ENCODE measurements at places on chromosomes 5 and 9. TPM values are rescaled to one million over a fixed set of nuclear protein-coding genes. Genes with fewer than 3 reads are reported as not detected.

CNTNAP3B gene
- total RNA-seq, result not detected

- no peak for DNase-seq
- H3K27me3 ChIP-seq, result no peaks in the 10 kb centered on the region
- H3K36me3 ChIP-seq, result no peaks in the 10 kb centered on the region
- H3K27ac ChIP-seq, result no peak overlapping the region
These were observed 94.1 kb upstream of the ITGA2 start for GRCh38 chr5:52895075-52895474.

- H3K4me3 ChIP-seq, result no peak overlapping the region
- H3K27me3 ChIP-seq, result no peaks in the 10 kb centered on the region
- DNase-seq, result no peak
- peaks cover 22% of the 10 kb centered on the region for H3K36me3 ChIP-seq
These were observed 22.6 kb downstream of the RMI1 start for GRCh38 chr9:84003246-84003645.

- no peak overlapping the region for H3K27ac ChIP-seq
- DNase-seq, result no peak
- no peak overlapping the region for H3K4me3 ChIP-seq
These were observed 159.4 kb upstream of the S1PR3 start for GRCh38 chr9:88831713-88832407.

- H3K4me3 ChIP-seq, result no peak overlapping the region
- H3K4me1 ChIP-seq, result no peaks in the 10 kb centered on the region
- H3K27ac ChIP-seq, result no peak overlapping the region
- peaks cover 12% of the 10 kb centered on the region for H3K27me3 ChIP-seq
- H3K36me3 ChIP-seq, result no peaks in the 10 kb centered on the region
These were observed 160.9 kb downstream of the LPAR1 start for GRCh38 chr9:110877374-110877773.

GRCh38 chr5:1761453-1761755, 38.2 kb downstream of the MRPL36 start:
- H3K27me3 ChIP-seq, result peaks cover 7% of the 10 kb centered on the region
- H3K4me3 ChIP-seq, result no peak overlapping the region
- H3K27ac ChIP-seq, result no peak overlapping the region
- H3K36me3 ChIP-seq, result no peaks in the 10 kb centered on the region
- H3K4me1 ChIP-seq, result no peaks in the 10 kb centered on the region

DNA sequence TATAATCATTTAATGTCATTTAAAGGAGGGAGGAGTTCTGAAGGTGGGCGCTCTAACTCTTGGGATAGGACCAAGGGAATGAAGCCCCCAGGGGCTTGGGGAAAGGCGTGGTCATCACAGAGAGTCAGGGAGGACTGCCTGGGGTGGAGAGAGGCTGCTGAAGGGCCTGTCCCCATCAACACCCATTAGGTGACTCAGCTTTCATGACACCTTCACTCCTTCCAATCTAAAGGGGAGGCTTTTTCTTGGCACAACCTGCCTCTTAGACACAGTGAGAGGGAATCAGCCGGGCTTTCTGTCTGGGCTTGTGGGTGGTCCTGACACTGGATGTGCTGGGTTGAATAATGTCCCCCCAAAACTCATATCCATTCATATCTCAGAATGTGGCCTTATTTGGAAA, 31.4 kb upstream of the ANKRD33B start:
- no peak for DNase-seq
- no peak overlapping the region for H3K27ac ChIP-seq
- peaks cover 24% of the 10 kb centered on the region for H3K27me3 ChIP-seq
- H3K4me1 ChIP-seq, result peaks cover 12% of the 10 kb centered on the region
- no peaks in the 10 kb centered on the region for H3K36me3 ChIP-seq

DNA sequence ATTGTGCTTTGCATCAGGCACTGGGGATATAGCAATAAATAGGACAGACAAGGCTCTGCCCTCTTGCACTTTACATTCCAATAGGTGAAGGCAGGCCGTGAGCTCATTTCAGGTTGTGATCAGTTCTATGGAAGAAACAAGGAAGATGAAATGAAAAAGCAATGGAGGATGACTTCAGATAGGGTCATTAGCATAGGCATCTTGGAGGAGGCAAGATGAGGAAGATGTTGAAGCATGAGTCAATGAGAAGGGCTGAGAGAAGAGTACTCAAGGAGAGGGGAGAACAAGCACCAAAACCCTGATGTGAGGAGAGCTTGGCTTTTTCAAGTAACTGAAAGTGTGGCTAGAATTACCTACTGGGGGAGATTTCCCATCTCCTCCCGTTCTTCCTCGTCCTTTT, 5.0 kb upstream of the SPARC start:
- peaks cover 4% of the 10 kb centered on the region for H3K4me1 ChIP-seq
- H3K27me3 ChIP-seq, result peaks cover 15% of the 10 kb centered on the region
- DNase-seq, result no peak
- no peaks in the 10 kb centered on the region for H3K36me3 ChIP-seq
- no peak overlapping the region for H3K27ac ChIP-seq
- H3K4me3 ChIP-seq, result no peak overlapping the region

DNA sequence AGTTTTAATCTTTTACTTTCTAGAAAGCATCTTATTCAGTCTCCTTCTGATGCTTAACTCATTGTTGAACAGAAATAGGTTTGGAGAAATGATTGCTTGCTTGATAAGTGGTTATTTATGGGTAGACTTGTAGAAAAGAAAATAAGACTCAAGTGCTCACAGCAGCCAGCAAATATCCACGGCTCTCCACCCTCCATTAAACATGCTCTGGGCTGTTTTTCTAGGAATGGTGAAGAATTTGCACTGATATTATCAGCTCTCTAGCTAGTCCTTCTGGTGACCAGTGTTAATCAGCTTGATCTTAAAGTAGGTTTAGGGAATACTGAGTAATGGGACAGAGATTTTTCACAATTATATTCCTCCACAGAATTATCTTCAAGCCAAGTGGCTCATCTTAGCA, 60.6 kb downstream of the SLC1A3 start:
- H3K27me3 ChIP-seq, result peaks cover 3% of the 10 kb centered on the region
- DNase-seq, result no peak
- no peaks in the 10 kb centered on the region for H3K36me3 ChIP-seq
- no peaks in the 10 kb centered on the region for H3K4me1 ChIP-seq
- no peak overlapping the region for H3K27ac ChIP-seq
- no peak overlapping the region for H3K4me3 ChIP-seq

DNA sequence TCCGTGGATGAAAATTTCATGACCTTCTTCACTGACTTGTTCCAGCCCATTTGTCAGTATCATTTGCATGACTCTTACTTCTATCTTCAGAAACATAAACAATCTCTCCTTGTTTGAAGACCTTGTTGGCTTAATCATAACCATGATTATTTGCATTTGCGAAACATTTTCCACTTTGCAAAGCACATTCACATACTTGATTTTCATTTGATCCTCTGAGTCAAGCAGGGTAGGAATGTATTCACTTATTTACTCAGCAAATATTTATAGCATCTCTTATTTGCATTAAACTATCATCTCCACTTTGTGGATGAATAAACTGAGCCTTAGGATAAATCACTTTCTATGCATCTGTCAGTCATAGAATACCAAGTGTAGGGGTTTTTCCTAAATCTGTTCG, 343.0 kb upstream of the SGCD start:
- no peak for DNase-seq
- no peaks in the 10 kb centered on the region for H3K4me1 ChIP-seq
- no peak overlapping the region for H3K4me3 ChIP-seq
- peaks cover 6% of the 10 kb centered on the region for H3K27me3 ChIP-seq
- no peaks in the 10 kb centered on the region for H3K36me3 ChIP-seq
- H3K27ac ChIP-seq, result no peak overlapping the region

ACOT12 gene
- total RNA-seq, result not detected

DNA sequence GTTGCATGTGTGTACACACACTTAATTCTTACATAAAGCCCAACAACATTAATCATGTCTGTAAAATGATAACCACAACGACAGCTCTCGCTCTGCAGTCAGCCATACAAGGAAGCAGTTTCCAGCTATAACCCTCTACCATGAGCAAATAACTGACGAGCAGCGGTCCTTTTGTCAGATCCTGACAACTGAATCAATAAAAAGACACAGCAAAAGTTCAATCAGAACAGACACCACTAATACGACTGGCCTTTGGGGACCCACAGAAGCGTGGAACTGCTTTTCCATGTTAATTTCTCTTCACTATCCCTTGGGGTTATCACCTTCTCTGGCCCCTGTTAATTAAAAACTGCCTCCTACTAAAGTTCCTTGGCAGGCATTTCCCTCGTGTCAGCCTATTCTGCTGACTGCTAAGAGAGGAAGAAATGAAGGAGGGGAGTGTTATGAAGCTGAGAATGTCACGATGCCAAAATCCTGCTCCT, 722.8 kb upstream of the GRAMD2B start:
- no peak for DNase-seq
- H3K27me3 ChIP-seq, result no peaks in the 10 kb centered on the region
- H3K4me1 ChIP-seq, result no peaks in the 10 kb centered on the region

- no peaks in the 10 kb centered on the region for H3K36me3 ChIP-seq
- no peak overlapping the region for H3K4me3 ChIP-seq
- no peak overlapping the region for H3K27ac ChIP-seq
- no peaks in the 10 kb centered on the region for H3K27me3 ChIP-seq
- DNase-seq, result no peak
These were observed 162.6 kb downstream of the GLIS3 start for GRCh38 chr9:4137234-4137633.

DNA sequence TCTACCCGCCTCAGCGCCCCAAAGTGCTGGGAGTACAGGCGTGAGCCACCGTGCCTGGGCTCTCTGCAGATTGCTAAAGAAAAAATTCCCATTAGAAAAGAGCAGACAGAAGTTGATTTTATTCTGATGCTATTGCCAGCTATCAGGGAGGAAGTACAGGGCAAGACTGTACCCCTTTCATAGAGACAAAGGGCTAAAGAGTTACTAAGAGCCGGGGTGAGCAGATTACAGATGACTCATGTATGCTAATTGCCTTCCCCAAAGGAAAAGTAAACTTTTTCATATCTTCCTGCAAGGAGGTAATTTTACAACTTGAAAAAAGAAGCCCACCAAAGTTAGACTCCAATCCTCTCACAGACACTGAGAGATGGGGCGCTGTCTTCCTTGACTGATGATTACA, 42.3 kb upstream of the MCTP1 start:
- DNase-seq, result no peak
- peaks cover 3% of the 10 kb centered on the region for H3K27me3 ChIP-seq

GRCh38 chr9:79061752-79062616, 509.8 kb upstream of the TLE4 start:
- no peaks in the 10 kb centered on the region for H3K4me1 ChIP-seq
- H3K36me3 ChIP-seq, result no peaks in the 10 kb centered on the region
- H3K27me3 ChIP-seq, result no peaks in the 10 kb centered on the region

GRCh38 chr9:98314381-98315066, 59.1 kb upstream of the TBC1D2 start:
- H3K36me3 ChIP-seq, result no peaks in the 10 kb centered on the region
- H3K4me1 ChIP-seq, result no peaks in the 10 kb centered on the region
- H3K27me3 ChIP-seq, result no peaks in the 10 kb centered on the region
- no peak overlapping the region for H3K27ac ChIP-seq

DNA sequence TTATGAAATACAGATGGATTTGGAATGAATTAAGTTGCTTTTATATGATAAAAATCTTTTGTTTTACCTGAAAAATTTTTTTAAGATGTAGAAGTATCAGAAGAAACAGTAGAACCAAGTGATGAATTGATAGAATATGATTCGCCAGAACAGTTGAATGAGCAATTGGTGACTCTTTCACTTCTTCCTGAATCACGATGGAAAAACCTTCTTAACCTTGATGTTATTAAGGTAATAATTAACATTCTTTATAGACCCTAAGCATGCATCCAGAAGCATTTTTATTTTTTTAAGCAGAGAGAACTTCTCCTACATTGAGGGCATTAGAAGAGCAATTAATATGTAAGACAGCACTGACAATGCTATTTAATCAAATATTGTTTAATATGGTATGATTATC, 28.8 kb downstream of the WDR36 start:
- peaks cover 34% of the 10 kb centered on the region for H3K36me3 ChIP-seq
- no peak overlapping the region for H3K4me3 ChIP-seq
- no peak overlapping the region for H3K27ac ChIP-seq
- no peak for DNase-seq
- no peaks in the 10 kb centered on the region for H3K27me3 ChIP-seq
- peaks cover 23% of the 10 kb centered on the region for H3K4me1 ChIP-seq

- no peak overlapping the region for H3K27ac ChIP-seq
- H3K27me3 ChIP-seq, result peaks cover 31% of the 10 kb centered on the region
- no peak for DNase-seq
- H3K36me3 ChIP-seq, result no peaks in the 10 kb centered on the region
These were observed 83.9 kb downstream of the LIFR start for GRCh38 chr5:38472541-38472940.

SLC1A3 gene
- total RNA-seq, result 0.86 TPM

CER1 gene
- not detected for total RNA-seq

DNA sequence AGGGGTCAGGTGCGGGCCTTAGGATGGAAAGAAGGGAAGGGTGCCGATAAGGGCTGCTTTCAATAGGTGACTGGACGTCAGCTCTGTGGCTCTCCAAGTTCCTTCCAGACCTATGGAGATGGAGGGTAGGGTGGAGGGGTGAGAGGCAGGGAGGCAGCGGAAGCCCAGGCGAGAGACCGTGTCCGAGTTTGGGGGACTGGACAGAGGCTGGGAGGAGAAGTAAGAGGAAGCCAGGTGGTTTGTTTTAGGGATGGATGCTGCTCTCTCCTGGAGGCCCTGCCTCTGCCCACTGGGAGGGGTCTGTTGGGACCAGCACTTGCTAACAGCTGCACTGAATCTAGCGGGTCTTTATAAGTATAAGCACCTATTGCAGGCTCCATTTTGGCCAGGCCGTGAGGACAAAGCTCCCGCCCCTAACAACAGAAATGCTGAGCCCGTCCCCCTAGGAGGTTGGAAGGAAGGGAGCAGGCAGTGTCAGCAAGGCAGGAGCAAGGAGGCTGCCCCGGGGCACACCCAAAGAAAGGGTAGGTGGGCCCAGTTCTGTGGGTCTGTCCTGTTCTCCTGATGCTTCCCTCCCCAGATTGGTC, 167.5 kb downstream of the DAB2IP start:
- DNase-seq, result no peak
- no peaks in the 10 kb centered on the region for H3K36me3 ChIP-seq
- no peaks in the 10 kb centered on the region for H3K4me1 ChIP-seq
- H3K27ac ChIP-seq, result no peak overlapping the region

DNA sequence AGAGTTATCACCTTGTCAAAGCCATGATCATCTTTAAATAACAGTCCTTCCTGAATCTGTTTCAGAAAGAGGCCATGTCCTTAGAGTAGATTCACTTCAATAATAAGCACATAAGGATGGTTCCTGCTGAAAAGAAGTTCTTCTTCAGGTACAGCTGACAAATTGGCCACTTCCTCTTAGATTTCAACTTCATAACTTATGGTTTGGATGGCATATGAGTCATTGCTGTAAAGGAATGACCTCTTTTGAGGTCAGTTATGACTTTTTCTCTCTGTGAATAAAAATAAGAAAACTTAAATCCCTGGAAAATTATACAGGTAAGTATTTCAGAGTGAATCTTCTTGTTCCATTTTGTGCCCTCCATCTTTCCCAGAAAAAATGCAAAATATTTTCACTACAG, 555.3 kb upstream of the ZNF462 start:
- DNase-seq, result no peak
- no peak overlapping the region for H3K4me3 ChIP-seq
- H3K27ac ChIP-seq, result no peak overlapping the region
- no peaks in the 10 kb centered on the region for H3K27me3 ChIP-seq
- no peaks in the 10 kb centered on the region for H3K36me3 ChIP-seq

GRCh38 chr5:76482984-76483383, 79.9 kb downstream of the IQGAP2 start:
- no peak for DNase-seq
- no peak overlapping the region for H3K4me3 ChIP-seq
- no peak overlapping the region for H3K27ac ChIP-seq
- H3K4me1 ChIP-seq, result peaks cover 35% of the 10 kb centered on the region
- no peaks in the 10 kb centered on the region for H3K27me3 ChIP-seq

Data from activated naive CD4-positive, alpha-beta T cell treated with anti-CD3 and anti-CD28 coated beads for 36 hours (primary cell).